ENCODE measurements at places on chromosomes 16 and 17.

DNA sequence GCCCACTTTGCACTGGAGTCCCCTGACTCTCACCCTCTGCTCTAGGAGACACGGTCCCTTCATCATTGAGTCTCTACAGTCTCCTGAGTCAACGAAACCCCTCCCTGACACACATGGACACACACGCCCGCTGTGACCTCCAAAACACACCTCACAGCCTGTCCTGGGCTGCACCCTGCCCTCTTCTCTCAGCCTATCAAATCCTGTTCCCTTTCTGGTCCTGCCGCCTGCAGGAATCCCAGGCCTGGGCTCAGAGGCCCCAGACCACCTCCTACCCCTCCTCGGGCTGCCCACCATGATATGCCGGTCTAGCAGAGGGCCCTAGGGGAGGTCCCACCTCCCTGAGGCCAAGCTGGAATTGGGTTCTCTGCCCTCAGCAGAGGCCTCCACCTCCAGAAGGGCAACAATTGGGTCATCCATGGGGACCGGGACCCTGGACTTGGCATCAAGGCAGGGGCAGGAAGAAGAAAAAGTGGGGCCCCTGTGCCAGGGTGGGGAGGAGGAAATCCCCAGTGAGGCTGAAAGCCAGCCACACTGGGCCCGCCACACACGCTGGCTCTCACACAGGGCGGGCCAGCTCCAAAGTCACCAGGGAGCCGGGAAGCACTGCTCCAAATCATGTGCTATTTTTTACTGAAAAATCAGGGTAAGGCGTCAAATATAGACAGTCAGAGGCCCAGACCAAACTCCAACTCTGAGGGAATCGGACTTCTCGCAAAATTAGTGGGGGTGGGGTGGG is 3.4 kb downstream of the PPP1R9B start:
- DNase-seq: no peak

DNA sequence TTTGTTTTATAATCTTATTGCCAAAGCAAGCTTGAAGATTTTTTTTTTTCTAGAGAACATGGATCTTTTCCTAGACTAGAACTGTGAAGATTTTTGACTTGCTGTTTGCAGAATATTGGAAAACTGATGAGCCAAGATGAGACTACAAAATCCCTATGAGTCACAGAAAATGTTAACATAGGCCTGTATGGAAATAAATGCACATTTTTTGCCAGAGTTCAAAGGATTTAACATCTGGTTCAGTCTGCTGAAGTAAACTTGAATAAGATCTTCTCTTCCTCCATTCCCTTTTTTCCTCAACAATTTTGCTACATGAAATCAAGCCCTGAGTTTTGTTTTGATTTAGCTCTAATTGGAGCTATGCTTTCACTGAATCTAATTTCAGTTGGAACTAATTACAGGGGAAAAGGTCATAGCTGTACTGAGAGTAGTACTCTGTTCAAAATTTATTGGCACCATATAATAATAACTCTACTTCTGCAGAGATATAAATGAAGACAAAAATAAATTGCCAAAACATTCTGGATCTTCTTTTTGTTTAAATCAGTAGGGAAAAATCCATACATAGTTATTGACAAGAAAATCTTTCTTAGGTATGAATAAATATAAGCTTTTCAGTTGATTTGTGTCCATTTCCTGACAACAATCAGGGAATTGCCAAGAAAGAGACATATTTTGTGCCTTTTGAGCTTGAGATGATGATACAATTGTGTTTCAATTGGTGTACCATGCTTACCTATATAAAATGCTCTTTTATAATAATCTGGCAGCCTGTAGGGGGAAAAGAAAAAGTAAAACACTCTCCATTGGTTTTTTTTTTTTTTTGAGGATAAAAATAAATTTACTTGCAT is 387.5 kb upstream of the GOT2 start:
- DNase-seq: no peak

GRCh38 chr17:72870367-72870985 is 222.0 kb downstream of the SLC39A11 start:
- no peak for DNase-seq

DNA sequence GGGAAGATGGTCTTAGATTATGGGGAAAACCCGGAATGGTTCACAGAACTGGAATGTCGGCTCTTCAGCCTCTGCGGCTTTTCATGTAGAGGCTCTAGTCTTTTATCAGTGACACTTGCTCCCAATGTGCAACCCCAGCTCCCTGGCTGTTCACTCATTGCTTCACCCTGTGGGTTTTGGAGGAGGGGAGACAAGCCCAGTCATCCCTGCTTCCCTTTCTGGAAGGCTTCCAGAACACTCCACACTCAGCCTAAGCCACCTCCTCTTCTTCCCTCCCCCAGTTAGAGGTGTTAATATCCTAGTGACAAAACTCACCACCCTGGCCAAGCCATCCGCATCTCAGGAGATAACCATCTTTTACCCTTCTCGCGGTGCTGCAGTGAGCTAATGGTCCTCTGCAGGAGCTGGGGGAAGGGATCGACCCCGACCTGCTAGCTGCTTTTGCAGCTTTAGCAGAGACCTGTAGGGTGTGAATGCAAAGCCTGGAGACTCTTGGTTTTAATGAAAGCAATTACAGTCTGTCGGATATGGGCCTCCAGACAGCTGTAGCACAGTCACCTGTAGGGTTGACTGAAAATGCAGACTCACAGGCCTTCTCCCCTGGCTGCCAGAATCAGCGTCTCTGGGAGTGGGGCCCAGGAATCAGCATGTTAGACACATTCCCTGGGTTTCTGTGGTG is 24.3 kb upstream of the LASP1NB start:
- DNase-seq: no peak

GRCh38 chr16:70749006-70749678 is 51.8 kb downstream of the VAC14 start:
- no peak for DNase-seq

- no peak for DNase-seq
These were observed 129.7 kb downstream of the KCNJ2 start for GRCh38 chr17:70298929-70299531.

DNA sequence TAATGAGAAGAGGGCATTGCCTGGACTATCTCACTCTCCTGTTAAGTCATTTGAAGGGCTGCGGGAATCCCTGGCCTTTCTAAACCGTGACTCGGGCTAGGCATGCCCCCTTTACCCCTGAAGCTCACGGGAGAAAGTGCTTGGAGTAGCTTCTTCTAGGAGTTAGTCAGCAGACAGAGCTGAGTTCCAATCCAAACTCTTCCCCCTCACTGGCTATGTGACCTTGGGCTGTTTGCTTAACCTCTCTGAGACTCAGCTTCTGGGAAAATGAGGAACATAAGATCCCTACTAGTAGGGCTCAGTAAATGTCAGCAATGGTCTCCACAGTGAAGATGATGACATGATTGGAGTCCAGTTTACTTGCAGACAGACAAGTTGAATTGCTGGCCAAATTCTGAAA is 5.7 kb upstream of the B9D1 start:
- DNase-seq: no peak

GRCh38 chr16:10362077-10362863 is 23.6 kb upstream of the ATF7IP2 start:
- DNase-seq: no peak

- DNase-seq: no peak
These were observed 75.1 kb downstream of the FOXL1 start for GRCh38 chr16:86653285-86654006.

GRCh38 chr17:59505610-59506276 is 59.7 kb upstream of the DHX40 start:
- DNase-seq: peak; percentile 34

- DNase-seq: no peak
These were observed 143.3 kb downstream of the CLEC16A start for GRCh38 chr16:11087691-11088073.

- no peak for DNase-seq
These were observed 32.6 kb downstream of the SHISA6 start for GRCh38 chr17:11273596-11273995.

GRCh38 chr16:66972983-66973382 is 11.9 kb downstream of the CES3 start:
- DNase-seq: no peak

DNA sequence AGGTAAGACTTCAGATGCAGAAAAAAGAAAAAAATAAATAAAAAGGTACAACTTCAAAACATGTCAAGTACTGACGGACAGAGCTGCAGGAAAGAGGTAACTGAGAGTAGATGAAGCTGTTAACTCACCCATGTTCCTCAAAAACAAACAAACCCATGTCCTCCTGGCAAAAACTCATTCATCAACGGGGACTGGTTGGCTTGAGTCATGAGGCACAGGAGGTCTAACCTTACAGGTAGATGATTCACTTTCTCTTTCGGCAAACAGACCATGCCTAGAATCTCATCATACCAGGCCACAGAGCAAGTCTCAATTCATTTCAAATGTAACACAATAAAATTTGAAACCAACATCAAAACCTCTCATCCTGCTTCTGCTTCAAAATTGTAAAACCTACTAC is 12.3 kb upstream of the FASN start:
- DNase-seq: no peak

- DNase-seq: no peak
These were observed 815 bp downstream of the KRT35 start for GRCh38 chr17:41480136-41480535.

- no peak for DNase-seq
These were observed 88.7 kb downstream of the RPA1 start for GRCh38 chr17:1918346-1919162.

DNA sequence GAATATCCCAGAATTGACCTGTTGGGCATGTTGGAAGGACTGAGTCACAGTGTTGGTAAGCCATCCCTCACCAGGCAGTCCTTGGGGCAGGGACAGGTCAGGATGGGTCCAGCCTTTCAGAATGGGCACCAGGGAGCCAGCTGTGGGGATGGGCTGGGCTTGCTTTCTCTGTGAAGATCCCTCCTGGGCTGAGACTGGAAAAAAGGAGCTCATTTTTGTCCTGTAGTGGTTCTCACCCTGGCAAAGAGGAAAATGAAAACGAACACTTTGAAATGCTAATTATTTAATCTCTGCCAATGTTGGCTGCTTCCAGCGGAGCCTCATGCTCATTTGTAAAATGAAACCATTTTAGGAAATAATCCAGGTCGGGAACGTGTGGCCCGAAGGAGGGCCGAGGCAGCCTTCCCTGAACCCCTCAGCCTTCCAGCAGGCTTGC is 237.5 kb upstream of the SALL1 start:
- no peak for DNase-seq

- no peak for DNase-seq
These were observed 55.4 kb upstream of the ACSF3 start for GRCh38 chr16:89038221-89038721.

DNA sequence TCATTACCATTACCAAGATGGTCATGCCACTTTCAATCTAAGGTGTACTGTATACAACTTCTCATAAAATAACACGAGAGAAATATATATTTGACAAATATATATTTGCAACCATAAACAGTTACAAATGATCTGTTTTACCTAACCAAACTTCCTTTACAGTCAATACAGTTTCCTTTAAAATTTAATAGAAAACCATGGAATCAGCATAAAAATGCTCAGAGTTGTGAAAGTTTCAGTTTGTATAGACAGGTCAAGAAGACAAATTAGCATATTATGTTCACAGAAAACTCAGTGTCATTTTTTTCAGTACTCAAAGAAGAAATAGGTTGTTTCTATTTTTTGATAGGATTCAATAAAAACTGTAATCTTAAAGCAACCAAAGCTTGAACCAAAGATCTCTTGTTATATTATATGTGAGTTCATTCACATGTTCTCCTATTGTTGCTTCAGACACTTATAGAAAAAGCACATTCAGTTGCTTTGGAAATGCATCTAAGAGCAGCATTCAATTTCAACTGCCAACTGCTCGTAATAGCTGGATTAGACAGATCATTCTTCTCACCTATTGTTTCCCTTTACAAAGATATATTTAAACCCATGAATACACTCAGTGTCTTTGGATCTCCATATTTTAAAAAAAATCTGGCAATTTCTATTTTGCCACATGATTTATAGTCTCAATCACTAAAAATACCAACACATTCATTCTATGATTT is 15.1 kb downstream of the SSH2 start:
- no peak for DNase-seq

Data from type B pancreatic cell (in vitro differentiated cells).